ENCODE measurements at places on chromosomes 11 and 22. TPM values are rescaled to one million over a fixed set of nuclear protein-coding genes. Genes with fewer than 3 reads are reported as not detected.

The SCGB1A1 gene
- not detected for total RNA-seq

- DNase-seq: no peak
Measured at GRCh38 chr11:78683774-78684173, 109.1 kb upstream of the NARS2 start.

The C11orf16 gene
- not detected for total RNA-seq

The GP1BB gene
- total RNA-seq: 0.78 TPM

DNA sequence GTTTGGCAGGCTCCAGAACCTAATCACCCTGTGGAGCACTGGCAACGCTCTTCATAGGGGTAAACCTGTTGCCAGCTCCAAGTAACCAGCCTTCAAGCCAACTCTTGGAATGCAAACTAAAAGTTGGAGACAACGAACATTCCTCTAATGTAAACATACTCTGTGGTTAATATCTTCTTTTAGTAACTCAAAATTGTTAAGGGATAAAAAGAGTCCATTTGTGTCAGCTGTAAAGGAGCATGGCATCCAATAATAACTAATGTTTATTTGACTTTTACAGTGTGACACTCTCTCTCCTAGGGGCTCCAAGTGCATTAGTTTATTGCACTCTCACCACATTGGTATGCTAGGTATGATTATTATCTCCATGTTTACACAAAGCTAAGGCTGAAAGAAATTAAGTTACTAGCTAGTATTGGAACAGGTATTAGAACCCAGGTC is 31.0 kb upstream of the AMOTL1 start:
- DNase-seq: no peak

DNA sequence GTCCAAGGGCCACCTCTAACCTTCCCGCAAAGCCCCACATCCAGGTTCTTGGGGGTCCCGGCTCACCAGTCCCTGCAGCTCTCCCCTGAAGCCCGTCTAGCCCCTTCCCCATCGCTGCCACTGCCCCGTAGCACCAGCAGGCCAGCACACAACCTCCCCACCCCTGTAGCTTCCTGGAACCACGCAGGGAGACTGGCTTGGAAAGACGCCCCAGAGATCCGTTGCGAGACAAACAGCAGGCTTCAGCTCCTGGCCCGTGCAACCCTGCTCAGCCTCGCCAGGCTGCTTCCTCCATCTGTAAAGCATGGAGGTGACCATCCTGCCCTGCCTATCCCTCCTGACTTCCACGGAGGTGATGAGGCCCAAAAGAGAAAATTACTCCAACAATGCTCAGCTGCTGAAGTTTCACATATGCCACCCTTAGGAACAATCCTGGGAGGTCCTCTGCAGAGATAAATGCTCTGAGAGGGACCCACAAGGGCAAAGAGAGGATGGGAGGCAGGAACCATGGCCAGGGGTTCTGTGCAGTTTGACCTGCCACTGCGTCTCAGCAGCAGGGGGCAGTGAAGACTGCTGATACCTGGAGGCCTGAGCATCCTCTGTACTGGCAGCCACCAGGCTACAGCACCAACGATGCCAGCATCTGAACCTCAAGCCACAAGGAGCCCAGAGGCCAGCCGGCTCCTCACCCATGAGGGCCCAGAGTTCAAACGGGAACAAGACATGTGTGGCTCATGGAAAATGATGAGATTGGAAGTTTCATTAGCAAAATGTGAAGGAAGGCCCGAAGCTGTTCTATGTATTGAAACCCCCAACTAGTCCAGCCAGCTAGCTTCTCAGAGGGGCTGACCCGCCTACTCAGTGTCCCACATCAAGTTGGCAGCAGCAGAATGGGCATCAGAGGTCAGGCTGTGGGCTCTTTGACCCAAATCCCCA is 16.1 kb downstream of the DGCR2 start:
- DNase-seq: no peak

The FBLN1 gene
- total RNA-seq: 6.6 TPM

DNA sequence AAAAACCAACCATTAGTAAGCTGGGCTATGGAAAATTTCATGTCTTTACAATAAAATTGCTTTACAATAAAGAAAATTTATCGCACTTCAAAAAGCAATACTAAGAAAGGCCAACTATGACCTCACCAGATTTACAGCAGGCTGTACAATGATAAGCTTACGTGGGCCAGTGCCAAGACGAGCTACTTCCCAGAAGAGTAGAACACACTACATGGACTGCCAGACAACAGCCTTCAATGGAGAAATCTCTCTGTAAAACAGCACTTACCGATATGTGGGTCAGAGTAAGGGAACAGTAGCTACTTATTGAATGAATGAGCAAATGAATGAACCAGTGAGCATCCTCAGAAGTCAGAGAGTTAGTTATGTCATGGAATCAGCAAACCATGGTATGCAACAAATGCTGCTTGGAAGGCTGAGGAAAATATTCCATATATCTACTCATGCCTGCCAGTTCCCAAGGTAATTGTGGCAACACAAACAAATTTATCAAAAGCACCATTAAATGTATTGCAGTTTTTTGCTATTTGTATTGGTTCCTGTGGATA is 74.4 kb downstream of the SLC36A4 start:
- DNase-seq: no peak

DNA sequence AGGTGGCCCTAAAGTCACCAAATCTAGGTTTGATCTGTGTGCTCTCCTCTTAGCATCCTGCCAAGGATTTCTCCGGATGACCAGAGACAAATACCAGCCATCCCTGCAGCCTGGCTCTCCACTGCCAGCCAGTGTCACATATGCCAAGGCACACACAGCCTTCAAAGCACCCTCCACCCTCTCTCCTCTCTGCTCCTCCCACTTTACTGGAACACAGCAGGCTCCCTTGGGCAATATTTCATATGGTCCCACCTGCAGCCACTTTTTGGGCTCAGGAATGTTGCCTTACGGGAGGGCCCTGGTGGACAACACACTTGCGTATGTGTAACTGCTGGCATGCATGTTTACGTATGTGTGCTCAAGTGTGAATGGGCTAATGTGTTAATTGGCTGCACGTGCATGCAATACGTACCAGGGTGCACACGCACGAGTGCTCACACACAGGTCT is 183.9 kb downstream of the CEP164 start:
- DNase-seq: no peak

DNA sequence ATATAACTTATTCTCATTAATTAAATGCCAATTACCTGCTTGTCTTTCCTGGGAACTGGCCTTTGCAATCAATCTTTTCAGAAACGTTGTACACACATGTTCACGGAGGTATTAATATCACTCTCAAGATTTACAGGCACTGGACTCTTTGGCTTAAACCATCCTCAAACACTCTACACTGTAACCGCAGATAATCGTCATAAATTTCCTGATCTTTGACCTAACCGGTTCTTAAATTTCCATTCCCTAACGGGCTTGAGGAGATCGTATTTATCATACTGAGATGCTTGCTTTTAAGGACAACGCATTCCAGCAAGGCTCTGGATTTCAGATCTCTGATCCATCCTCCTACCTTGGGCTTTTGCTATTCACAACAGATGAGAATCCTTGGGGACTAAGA is 72.8 kb downstream of the ARL14EP start:
- DNase-seq: no peak

The AAMDC gene
- 36.1 TPM for total RNA-seq

The OR51B5 gene
- not detected for total RNA-seq

DNA sequence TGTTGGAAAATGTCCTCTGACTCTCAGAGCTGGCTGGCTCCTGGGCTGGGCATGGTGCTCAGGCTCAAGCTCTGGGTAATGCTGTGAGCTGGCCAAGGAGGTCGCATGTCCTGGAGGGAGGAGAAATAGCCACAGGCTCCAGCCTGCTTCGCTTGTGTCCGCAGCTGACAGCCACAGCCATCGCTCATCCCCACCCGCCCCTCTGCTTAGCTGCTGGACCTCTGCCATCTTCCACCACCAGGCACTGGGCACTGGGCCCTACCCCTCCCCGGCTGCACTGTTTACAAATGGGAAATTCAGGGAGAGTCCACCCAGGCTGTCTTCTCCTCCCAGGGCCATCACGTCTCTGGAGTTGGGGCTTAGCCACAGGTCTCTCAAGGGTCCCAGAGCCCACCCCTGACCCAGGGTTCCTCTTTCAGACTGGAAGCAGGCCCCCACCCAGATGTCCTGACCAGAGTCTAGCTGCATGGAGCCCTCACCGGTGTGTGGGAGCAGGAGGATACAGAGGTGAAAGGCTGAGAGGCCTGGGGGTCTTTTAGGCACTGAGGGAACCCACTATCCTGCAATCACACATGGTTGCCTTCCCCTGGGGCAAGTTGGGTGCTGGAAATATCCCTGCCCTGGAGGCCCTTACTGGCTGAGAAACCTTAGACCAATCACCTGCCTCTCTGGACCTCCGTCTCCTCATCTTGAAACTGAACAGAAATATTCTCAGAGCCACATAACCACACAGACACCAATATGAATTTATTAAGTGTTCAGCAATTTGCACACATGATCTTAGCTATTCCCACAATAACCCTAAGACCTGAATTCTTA is 62.7 kb downstream of the CD82 start:
- no peak for DNase-seq

- no peak for DNase-seq
Measured at GRCh38 chr11:46529928-46530574, 63.8 kb downstream of the AMBRA1 start.

DNA sequence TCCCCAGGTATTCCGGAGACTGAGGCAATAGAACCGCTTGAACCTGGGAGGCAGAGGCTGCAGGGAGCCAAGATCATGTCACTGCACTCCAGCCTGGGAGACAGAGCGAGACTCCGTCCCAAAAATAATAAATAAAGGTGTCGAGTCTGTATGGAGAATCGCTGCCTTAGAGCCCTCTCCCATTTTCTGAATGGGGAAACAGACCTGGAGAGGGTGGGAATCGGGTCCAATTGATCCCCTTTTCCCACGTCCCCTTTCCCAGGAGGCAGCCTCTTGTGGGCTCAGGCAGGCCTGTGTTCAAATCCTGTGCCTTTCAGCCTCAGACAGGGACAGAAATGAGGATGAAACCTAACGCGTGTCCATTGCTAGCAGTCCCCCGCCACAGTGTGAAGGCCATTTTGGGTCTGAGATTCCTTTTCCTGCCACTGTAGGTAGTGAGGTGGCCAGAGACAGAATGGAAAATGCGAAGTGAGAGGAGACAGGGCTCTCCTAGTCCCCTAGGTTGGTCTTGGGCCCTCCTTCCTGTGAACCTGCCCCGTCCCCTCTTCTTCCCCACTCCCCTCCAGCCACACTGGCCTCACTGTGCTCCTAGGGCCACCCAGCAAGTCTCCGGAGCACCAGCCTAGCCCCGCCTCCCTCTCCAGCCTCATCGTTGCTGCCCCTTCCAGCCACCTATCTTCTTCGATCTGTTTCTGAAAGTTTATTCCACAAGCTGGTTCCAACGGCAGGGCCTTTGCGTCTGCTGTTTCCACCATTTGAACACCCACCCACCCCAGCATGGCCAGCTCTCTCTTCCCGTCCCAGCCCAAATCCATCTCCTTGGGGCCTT is 2.7 kb upstream of the POLDIP3 start:
- no peak for DNase-seq

DNA sequence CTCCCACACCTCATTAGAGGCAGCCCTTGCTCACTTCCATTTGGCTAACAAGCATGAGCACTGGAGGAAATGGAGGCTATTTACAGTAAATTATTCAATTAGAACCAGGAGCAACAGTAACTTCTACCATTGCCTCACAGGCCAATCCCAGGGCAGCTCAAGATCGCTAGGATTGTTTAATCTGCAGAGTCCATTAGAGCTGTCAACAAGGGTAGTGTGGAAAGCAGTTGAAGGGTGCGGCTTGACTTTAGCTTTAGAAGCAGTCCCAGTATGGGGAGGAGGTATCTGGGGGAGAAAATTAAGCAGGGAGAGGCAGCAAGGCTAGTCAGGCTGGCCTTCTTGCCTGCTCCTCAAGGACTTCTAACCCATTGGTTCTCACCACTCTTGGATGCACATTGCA is 38.3 kb upstream of the CYP2R1 start:
- no peak for DNase-seq

The DBX1 gene
- not detected for total RNA-seq

DNA sequence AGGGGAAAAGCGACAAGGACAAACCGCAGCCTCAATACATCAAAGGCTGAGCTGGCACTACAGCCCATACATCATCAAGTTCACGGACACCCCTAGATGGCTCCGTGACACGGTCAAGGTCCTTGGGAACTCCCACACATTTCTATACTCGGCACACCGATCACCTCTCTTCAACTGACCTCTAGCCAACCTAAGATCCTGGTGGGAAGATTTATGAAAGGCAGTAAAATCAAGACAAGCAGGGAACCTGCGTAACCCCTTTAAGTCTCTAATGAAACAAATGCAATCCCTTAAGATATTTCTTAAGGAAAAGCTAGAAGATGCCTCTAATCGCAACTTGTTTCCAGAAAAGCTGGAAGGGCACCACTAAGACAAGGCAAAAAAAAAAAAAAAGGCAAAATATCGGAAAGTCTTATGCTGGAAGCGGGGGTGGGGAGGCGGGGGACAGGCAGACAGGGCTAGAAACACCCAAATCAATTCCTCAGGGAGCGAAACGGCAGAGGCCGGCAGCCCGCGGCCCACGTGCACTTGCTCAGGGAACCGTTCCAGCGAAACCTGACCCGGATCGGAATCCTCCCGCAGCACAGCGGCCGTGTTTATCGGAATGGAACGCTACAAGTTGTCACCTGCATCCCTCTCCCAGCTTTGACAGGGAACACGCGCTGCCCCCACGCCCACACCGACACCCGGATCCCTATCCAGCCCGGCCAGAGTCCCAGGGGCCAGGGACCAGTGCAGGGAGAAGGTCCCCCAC is 1.4 kb downstream of the ARHGAP20 start:
- DNase-seq: no peak

- DNase-seq: no peak
Measured at GRCh38 chr11:62770778-62771143, 435 bp upstream of the TAF6L start.

The NXPE2 gene
- total RNA-seq: not detected

- no peak for DNase-seq
Measured at GRCh38 chr11:128915149-128915521, 24.0 kb downstream of the KCNJ5 start.

The ART1 gene
- not detected for total RNA-seq

The SLC17A6 gene
- not detected for total RNA-seq

DNA sequence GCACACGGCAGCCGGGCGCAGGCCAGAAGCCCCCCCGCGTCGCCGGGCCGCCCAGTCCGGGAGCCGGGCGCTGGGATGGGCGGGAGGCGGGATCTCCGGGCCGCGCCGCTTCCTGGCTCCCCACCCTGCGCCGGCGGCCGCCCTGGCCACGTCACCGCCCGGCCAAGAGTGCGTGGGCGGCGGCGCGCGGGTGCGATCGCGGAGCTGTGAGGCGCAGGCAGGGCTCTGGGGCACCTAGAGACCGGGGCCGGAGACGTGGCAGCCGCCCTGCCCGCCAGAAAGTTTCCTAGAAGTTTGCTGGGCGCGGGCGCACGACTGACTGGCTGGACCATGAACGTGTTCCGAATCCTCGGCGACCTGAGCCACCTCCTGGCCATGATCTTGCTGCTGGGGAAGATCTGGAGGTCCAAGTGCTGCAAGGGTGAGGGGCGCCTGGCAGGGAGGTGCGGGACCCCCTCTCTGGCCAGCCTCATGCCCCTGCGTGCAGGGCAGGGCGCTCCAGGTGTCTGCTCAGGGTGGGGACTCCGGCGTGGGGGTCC is at the start of gene KDELR3:
KDELR3 (plus strand) TSS at position 193 of the 539 bp plus-strand sequence; CDS start at position 331, 138 bp downstream.
- no peak for DNase-seq
